Esophagus squamous epithelium (tissue), 5 donors: ENCODE measurements at places on chromosomes 13 and 19.

DNA sequence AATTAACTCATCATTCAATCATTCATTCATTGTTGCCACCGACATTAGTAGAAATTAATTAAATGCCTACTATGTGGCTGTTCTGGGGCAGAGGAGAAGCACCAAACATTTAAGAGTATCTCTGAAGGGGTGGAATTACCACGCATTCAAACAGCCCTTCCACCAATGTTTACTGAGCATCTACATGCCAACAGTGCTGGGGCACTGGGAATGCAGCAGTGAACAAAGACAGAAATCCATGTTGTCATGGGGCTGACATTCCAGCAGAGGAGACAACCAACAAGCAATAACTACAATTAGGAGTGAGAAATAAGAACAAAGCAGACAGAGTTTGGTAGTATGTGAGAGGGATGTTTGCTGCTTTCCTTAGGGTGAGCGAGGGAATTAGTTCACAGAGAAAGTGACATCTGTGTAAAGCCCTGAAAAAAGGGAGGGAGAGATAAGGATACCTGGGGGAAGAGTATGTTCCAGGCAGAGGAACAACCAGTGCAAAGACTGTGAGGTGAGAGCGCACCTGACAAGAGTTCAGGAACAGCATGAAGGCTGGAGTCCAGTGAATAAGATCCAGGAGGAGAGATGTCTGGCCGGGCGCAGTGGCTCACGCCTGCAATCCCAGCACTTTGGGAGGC lies 1.3 kb upstream of the PAK4 start:
- no peak for DNase-seq

- DNase-seq: no peak
Measured at GRCh38 chr19:46469541-46470185, 1.7 kb downstream of the PNMA8A start.

DNA sequence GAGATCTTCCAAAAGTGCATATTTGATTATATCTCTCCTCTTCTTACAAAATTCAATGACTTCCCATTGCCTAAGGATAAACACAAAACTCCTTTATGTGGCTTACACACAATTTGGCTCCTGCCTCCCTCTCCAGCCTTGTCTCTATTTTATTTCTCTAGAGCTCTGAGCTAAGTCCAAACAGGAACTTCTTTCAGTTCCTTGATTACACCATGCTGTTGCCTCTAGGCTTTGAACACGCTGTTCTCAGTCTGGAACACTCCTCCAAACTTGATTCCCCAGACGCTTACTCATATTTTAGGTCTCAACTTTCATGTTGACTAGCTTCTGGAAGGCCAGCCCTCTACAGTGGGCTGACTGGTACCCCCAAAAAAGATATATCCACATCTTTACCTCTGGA lies 258.5 kb downstream of the COG6 start:
- DNase-seq: no peak

DNA sequence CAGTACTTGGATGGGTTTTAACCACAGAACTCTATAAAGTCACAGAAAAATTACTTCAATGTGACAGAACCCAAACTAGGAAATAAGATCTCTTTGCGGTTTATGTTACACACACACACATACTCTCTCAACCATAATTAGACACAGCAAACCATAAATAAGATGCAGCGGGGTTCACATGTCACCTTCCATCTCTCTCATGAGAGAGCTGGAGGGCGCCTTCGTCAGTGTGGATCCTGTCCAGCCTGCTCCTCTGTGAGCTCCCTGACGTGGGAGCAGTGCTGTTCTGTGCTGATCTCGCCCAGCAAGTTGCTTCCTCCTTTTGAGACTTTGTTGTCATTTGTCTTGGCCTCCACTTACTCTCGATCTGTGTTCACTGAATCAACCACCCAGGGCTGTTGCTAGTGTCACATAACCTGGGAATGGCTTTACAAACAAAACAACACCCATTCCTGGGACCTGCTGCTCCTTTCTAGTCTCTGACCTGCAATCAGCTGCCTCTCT lies 204.9 kb upstream of the KL start:
- DNase-seq: no peak

DNA sequence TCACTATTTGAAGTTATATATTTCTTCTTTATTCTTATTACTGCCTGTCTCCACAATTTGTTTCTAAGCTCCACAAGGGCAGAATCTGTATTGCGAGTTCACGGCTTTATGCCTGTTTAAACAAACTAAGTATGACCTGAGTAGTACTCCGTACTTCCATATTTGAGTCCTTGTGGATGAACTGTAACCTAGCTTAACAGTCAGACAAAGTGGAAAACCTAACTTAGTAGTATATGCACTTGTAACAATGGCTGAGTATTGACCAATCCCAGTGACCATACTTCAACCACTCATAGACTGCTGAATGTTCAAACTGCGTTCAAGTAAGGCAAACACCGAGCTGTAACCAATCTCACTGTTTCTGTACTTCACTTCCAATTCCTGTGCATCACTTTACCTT lies 292.7 kb downstream of the PCDH9 start:
- DNase-seq: no peak

GRCh38 chr19:3591876-3592613 lies 6.8 kb downstream of the GIPC3 start:
- DNase-seq: no peak

DNA sequence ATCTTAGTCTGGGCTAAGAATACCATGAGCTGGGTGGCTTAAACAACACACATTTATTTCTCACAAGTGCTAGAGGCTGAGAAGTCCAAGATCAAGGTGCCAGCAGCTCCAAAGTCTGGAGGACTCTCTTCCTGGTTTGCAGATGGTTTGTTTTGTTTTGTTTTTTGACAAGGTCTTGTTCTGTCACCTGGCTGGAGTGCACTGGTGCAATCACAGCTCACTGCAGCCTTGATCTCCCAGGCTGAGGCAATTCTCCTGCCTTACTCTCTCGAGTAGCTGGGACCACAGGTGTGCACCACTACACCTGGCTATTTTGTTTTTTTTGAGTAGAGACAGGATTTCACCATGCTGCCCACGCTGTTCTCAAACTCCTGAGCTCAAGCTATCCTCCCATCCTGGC lies 15.5 kb downstream of the APLP1 start:
- DNase-seq: no peak

- no peak for DNase-seq
Measured at GRCh38 chr19:6970443-6970842, 50.8 kb downstream of the MBD3L2B start.

DNA sequence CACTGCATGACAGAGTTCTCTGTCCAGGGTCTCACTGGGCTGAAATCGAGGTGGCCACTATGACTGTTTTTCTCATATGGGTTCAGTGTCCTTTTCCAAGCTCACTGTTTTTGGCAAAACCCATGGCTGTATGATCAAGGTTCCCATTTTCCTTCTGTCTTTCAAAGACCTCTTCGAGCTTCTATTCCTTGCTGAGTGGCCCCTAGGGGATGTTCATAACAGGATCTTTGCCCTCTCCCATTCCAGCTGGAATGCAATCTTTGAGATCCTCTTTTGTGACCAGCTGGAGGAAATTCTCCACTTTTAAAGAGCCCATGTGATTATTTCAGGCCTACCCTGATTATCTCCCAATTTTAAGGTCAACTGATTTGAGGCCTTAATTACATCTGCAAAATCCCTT lies 572.5 kb upstream of the SLC10A2 start:
- no peak for DNase-seq

- DNase-seq: no peak
Measured at GRCh38 chr19:31516756-31517155, 167.5 kb upstream of the TSHZ3 start.

DNA sequence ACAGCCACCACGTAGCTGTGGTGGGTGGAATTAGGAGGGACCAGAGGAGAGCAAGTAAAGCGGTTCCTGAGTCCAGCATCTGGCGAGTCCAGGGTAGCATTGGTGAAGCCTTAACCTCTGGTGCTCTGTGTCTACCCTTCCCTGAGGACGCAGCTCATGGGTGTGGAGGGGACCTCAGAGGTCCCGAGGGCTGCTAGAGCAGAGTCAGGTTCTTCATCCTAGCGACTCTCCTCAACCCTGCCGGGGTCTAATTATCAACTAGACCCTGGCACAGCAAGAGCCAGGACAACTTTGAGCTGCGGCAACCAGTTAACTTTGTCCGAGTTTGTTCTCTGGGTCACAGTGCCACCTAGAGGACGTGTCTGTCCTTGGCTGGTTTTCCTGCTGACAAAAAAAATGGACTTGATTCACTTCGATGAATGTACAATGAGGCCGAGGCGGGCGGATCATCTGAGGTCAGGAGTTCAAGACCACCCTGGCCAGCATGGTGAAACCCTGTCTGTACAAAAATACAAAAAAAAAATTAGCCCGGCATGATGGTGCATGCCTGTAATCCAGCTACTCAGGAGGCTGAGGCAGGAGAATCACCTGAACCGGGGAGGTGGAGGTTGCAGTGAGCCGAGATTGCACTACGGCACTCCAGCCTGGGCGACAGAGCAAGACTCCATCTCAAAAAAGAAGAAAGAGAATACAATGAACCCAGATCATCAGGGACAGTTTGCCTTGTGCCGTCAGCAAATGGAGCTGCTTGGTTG lies 25.0 kb downstream of the TSSK6 start:
- DNase-seq: no peak

DNA sequence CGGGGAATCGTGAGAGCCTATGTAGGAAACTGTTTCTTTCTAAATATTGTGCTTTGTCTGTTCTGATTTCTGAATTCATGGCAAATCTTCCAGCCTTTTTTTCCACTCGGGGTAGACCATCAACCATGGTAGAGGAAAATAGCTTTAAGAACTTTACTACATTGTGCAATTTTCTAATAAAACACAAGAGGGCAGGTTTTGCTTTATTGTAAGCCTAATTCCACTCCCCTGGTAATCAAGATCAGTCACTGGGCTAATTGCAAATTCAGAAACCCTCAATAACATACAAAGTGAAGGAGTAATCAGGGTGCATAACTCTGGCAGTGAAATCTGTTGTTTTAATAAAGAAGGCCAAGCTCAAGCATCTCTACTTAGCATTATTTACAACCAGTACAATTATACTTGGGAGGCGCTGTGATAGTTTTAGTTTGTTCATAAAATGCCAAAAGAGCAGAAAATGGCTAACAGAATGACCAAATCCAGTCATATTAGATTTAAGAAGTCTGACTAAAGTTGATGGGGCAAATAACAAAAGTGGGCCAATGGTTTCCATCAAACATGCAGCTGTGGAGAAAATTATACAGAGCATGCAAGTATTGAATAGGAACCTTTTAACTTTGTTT lies 43.8 kb downstream of the DCT start:
- no peak for DNase-seq

DNA sequence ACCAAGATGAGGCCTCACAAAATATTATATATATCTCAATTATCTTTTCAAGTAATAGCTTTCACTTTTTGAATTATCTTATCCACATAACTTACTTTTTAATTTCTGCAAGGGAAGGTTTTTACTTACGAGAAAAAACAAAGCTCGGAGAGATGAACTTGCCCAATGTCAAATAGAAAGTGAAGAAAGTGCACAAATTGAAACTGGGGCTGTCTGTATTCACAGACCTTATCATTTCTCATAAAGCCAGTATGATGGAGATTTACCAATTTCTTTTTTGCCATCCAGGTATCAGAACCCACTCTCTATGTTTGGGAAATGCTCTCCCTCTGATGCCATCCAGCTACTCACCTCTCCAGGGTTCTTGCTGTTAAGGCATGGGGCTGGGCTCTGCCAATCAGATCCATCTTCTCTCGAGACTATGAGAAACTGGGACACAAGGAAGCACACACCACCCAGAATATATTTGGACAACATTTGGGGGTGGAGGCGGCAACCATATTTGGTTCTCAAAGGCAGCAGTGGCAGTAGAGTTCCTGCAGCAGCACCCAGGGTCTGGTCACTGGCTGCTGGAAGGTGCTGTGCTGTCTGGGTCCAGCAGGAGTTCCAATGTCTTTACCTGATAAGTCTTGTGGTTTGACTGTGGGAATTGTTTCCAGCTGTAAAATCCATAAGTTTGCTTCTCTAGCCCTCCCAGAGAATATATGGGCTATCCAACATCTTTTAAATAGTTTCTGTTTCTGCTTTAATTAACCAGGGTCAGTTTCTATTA lies 45.8 kb upstream of the SCEL start:
- DNase-seq: no peak

GRCh38 chr13:44972956-44973581 lies 16.2 kb downstream of the NUFIP1 start:
- no peak for DNase-seq

GRCh38 chr19:4365791-4366665 lies 22.7 kb downstream of the MPND start:
- DNase-seq: no peak

DNA sequence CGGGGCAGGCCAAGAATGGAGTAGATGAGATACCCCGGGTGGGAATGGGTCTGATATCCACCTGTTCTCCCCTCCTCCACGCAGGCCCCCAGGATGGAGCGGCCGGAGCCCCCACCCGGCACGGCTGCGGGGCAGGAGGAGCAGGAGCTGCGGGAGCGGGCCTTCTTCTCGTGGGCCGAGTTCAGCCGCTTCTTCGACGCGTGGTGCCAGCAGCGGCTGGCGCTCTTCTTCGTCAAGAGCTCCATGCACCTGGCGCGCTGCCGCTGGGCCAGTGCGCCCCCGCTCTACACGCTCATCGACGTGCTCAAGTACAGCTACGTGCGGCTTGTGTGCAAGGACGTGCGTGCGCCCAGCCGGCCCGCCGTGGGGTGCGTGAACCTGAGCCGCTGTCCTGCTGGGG lies 1.2 kb downstream of the ZSWIM9 start:
- DNase-seq: no peak

DNA sequence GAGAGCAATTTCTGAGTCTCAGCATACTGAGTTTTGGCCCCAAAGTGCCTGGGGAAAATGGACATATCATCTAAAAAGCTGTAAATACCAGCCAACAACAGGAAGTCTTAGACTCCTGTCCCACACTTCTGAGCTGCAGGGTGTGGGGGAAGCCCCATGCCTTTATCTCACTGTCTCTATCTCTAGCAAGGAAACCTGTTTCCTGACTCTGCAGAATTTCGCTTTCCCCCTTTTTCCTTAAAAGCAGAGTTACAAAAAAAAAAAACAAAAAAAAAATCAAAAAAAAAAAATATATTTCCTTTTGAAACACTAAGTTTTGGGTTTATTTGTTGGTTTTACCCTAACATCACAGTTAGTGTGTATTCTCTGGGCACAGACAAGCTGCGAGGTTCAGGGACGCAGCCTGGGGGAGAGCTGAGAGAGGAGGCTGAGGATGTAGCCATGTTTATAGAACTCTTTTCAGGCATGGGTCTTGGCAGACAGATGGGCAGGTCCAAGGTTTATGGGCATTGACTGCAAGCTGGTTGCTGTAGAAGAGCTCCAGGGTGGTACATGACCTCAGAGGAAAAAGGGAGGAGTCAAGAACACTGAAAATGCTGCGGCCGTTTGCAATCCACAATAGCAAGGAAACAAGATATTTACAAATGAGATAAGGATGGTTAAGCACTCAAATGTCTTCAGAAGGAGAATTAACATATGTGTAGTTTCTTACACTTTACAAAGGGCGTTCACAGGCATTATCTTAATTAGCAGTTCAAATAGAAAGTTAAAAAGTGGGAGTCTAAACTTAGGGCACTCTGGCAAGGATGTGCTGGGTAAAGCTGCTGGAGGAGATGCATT lies 4.9 kb downstream of the MBNL2 start:
- no peak for DNase-seq

GRCh38 chr13:39887387-39887786 lies 231.9 kb downstream of the COG6 start:
- no peak for DNase-seq
